ENCODE measurements at places on chromosomes 2 and 18. TPM values are rescaled to one million over a fixed set of nuclear protein-coding genes. Genes with fewer than 3 reads are reported as not detected.

GRCh38 chr2:145321344-145321743 is 801.4 kb upstream of the ZEB2 start:
- no peaks in the 10 kb centered on the region for H3K4me1 ChIP-seq
- no peak overlapping the region for H3K27ac ChIP-seq
- H3K36me3 ChIP-seq: no peaks in the 10 kb centered on the region

The DSC3 gene
- not detected for polyA plus RNA-seq

The WDPCP gene
- polyA plus RNA-seq: 1.9 TPM

DNA sequence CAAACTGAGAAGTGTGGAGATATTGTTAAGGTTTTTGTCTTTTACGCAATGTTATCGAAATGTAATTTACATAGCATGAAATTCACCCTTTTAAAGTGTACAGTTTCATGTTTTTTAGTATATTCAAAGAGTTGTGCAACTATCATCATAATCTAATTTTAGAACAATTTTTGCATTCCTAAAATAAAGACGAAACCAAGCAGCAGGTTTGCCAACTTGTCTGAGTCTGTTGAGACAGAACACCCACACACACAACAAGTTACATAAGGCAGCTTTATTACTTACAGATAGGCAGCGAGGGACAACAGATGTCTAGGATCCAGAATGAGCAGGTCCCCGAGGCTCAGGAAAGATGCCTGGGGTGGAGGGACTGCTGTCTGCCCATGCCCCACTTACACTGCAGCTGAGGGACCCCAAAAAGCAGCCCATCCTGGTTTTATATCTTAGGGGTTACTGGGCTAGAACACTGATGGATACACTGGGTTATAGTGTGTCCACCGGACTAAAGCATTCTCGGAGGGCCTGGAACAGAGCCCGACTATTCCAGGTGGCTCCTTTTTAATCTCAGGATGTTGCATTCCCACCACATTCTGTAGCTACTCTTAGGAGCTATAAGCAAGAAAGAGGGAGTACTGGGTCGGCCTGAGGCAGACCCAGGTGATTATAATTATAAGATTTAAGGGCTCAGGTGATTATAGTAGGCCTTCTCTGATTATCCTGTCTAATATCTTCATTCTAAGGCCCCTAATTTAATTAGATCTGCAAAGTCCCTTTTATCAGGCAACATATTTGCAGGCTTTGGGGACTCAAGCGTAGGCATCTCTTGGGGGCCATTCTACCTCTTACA is 150.2 kb upstream of the DOK6 start:
- no peak for DNase-seq
- no peak overlapping the region for H3K27ac ChIP-seq
- H3K27me3 ChIP-seq: no peaks in the 10 kb centered on the region
- H3K36me3 ChIP-seq: no peaks in the 10 kb centered on the region
- H3K4me3 ChIP-seq: no peak overlapping the region

- no peaks in the 10 kb centered on the region for H3K4me1 ChIP-seq
- no peaks in the 10 kb centered on the region for H3K27me3 ChIP-seq
- no peaks in the 10 kb centered on the region for H3K36me3 ChIP-seq
- no peak overlapping the region for H3K4me3 ChIP-seq
Measured at GRCh38 chr18:21314724-21315123, 72.7 kb downstream of the GREB1L start.

The CPO gene
- polyA plus RNA-seq: not detected

DNA sequence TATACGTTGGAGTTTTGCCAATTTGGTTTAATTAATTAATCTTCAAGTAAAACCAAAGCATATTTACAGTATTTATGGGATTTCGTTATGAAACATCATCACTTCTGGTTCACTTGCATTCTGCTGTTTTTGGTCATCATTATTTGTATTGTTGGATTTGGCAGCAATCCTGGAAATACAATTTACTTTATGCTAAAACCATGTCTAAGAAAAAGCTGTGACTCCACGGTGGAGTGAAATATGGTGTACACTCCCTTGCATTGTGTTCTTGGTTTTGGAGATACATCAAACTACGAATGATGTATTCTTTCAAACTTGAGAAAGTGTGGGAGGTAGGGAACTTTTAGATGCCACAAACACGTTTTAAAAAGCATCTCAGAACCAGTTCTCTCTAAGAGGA is 106.4 kb downstream of the CTAGE1 start:
- no peak for DNase-seq
- H3K4me1 ChIP-seq: no peaks in the 10 kb centered on the region
- no peak overlapping the region for H3K27ac ChIP-seq
- H3K36me3 ChIP-seq: no peaks in the 10 kb centered on the region

DNA sequence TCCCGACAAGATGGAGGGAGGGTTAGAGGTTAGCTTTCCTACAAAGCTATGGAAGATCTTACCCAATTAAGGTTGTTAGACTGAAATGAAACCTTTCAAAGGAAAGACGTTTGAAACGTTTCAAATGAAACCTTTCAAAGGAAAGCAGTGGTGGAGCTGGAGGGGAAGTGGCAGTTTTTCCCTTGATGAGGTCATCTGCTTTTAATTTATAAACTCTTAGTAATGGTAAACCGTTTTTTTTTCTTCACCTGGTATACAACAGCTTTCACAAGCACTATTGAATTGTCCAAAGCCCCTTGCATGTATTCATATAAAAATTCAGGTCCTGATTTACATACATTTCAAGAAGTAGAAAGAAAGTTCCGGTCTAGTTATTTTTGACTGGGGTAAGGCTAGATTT is 7.4 kb downstream of the PMAIP1 start:
- no peak overlapping the region for H3K4me3 ChIP-seq
- no peaks in the 10 kb centered on the region for H3K36me3 ChIP-seq
- H3K4me1 ChIP-seq: no peaks in the 10 kb centered on the region
- no peaks in the 10 kb centered on the region for H3K27me3 ChIP-seq
- H3K27ac ChIP-seq: no peak overlapping the region

DNA sequence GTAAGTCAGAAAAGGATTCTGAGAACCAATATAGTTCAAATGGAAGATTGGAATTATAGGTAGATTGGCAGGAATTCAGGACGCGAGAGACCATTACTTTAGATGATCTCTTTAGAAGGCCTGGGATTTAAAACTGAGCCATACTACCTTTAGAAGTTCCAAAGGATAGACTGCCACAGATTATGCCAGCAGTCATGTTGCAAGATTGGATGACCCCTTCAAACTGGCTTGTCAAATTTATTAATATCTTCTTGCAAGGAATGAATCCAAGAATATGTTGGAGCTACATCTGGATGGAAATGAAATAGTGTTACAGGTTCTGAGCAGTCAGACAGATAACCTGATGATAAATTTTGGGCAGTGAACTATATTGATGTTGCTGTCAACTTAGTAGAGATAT is 22.0 kb downstream of the BABAM2 start:
- H3K27ac ChIP-seq: no peak overlapping the region
- no peaks in the 10 kb centered on the region for H3K36me3 ChIP-seq
- no peaks in the 10 kb centered on the region for H3K4me1 ChIP-seq
- no peak for DNase-seq

GRCh38 chr18:59311631-59312030 is 6.8 kb downstream of the CPLX4 start:
- H3K4me3 ChIP-seq: no peak overlapping the region
- H3K27ac ChIP-seq: no peak overlapping the region
- H3K4me1 ChIP-seq: peaks cover 8% of the 10 kb centered on the region
- no peak for DNase-seq
- no peaks in the 10 kb centered on the region for H3K36me3 ChIP-seq

DNA sequence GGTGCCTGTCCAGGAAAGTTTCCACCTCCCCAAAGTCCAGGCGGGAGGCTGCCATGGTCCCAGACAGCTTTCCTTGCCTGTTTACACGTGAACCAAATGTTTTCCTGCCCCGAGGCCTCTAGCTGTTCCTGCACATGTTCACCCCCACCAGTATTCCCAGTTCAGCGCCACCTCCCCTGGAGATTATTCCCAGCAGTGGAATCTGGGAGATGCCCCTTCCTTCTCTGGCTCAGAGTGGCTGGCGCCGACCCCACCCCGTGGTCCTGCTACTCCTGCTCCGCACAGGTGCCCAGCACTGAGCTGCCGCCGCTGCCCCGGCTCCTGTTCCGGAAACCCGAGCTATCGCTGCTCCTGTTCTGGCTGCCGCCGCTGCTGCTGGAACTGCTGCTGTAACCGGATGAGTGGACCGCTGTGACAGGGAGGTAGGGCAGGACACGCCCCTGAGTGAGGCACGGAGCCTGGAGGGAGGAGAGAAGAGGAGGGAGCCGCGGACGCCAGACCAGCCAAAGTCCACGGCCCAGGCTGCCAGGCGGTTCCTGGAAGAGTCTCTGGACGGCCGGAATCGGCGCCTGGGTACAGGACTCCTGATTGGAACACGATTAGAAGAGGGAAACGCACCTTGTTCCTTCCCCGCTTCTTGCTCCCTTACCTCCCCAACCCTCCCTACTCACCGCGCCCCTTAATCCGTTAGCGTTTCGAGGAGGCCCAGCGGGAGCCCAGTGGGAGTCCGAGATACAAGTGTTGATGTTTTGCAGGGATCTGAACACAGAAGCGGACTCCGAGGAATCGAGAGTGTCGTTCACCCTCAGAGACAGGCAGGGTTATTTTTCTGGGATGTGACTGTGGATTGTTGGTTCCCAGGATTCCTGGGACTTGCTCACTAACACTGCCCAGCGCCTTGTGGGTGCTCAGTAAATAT is at the start of gene PDE11A:
TSS of gene PDE11A (minus strand) at position 395 of the 919 bp plus-strand sequence. CDS start at position 55, 340 bp downstream.
- no peaks in the 10 kb centered on the region for H3K36me3 ChIP-seq
- DNase-seq: peak; percentile 88
- no peak within 1 kb of the TSS for H3K27ac ChIP-seq
- H3K27me3 ChIP-seq: no peaks in the 10 kb centered on the region

The RGPD4 gene
- not detected for polyA plus RNA-seq

GRCh38 chr2:162385536-162385935 is 41.6 kb downstream of the GCA start:
- H3K4me3 ChIP-seq: no peak overlapping the region
- H3K27me3 ChIP-seq: no peaks in the 10 kb centered on the region
- DNase-seq: no peak

DNA sequence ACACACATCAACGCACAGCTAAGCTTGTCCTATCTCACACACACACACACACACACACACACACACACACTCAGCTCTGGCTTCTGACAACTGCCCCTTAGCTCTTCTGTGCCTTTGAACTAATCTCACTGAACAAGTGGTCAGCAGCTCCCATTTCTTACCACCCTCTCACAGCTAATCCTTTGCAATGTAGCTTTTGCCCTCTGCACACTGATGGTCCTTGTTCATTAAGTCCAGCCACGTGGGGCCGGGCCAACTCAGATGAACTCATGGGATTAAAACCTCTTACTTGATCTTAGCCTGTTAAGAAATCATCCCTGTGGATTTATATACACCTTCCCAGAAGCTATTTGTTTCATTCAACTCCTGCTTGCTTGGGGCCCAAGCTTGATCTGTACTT is 36.6 kb downstream of the DPYSL5 start:
- H3K27ac ChIP-seq: no peak overlapping the region
- H3K36me3 ChIP-seq: no peaks in the 10 kb centered on the region
- no peak overlapping the region for H3K4me3 ChIP-seq
- H3K27me3 ChIP-seq: no peaks in the 10 kb centered on the region
- H3K4me1 ChIP-seq: no peaks in the 10 kb centered on the region

DNA sequence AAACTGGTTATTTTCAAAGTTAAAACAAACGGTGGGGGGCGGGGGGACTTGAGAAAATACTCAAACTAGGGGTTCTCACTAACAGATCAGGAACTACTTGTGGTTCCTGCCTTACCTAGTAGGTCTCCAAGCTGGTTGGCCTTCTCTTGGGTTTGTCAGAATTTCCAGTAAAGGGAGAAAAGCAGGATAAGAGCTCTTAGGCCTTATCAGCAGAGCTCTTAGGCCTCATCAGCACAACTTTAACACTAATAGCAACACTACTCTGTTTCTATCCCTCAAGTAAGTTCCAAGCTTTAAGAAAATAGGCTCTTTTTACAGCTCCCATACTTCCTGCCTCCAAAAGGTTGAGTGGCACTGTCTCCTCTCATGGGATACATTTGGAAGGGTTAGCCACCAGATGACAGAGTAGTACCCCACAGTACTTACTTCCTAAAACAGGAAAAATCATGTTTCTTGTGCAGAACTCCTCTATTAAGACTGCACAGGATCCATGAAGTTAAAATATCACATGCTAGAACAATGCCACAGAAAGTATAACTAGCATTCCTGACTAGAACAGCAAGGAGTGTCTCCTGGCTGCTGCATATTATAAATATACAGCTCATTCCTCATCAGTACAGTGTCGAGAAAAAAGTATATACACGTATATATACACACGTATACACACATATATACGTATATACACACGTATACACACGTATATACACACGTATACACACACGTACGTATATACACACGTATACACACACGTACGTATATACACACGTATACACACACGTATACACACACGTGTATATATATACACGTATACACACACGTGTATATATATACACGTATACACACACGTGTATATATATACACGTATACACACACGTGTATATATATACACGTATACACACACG is 6.1 kb downstream of the FBXO11 start:
- no peak overlapping the region for H3K4me3 ChIP-seq
- peaks cover 49% of the 10 kb centered on the region for H3K4me1 ChIP-seq
- no peaks in the 10 kb centered on the region for H3K36me3 ChIP-seq
- no peak overlapping the region for H3K27ac ChIP-seq
- H3K27me3 ChIP-seq: no peaks in the 10 kb centered on the region
- DNase-seq: no peak

The AOX1 gene
- polyA plus RNA-seq: 8.9 TPM

DNA sequence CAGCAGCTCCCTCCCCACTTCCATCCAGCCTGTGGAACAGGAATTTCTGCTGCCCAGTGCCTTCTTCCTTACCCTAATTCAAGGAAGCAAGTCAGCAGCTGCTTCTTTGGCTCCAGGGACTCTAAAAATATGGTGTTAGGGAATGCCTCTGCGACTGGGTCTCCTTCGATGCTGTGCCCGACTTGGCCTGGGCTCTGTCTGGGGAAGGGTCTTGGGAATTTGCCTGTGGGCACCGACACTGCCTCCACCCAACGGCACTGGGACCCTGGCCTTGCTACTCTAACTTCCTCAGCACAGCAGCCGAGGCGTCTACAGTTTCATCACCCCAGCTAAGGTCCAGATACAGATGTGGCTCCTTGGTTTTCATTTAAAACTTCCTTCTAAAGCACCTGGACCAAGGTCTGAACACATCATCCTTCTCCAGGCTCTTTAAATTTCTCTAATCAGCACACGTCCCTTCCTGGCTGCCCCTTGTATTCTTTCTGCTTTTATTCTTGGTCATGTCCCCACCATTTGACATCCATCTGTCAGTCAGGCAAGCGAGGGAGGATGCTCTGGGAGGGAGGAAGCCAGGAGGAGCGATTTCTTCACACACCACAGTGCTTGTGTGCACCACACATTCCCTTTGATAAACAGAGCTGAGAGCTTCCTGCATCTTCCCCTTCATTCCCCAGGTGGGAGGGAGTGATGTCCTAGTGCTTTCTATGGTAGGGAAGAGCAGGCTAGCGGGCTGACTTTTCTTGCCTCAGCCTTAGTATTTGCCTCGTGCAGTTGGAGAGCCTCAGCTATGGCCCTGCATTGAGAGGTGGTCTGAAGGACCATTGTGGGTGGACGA is 6.8 kb downstream of the LBH start:
- no peaks in the 10 kb centered on the region for H3K36me3 ChIP-seq
- H3K4me3 ChIP-seq: no peak overlapping the region
- DNase-seq: peak; percentile 58
- H3K27ac ChIP-seq: peak overlapping the region; percentile 81
- H3K4me1 ChIP-seq: peaks cover 66% of the 10 kb centered on the region

GRCh38 chr2:208101716-208102631 is 22.4 kb downstream of the CRYGD start:
- H3K36me3 ChIP-seq: no peaks in the 10 kb centered on the region
- no peak overlapping the region for H3K4me3 ChIP-seq
- no peaks in the 10 kb centered on the region for H3K27me3 ChIP-seq
- no peaks in the 10 kb centered on the region for H3K4me1 ChIP-seq
- no peak for DNase-seq

The TXNDC2 gene
- polyA plus RNA-seq: not detected
